ENCODE measurements at places on chromosomes 12 and 14.

DNA sequence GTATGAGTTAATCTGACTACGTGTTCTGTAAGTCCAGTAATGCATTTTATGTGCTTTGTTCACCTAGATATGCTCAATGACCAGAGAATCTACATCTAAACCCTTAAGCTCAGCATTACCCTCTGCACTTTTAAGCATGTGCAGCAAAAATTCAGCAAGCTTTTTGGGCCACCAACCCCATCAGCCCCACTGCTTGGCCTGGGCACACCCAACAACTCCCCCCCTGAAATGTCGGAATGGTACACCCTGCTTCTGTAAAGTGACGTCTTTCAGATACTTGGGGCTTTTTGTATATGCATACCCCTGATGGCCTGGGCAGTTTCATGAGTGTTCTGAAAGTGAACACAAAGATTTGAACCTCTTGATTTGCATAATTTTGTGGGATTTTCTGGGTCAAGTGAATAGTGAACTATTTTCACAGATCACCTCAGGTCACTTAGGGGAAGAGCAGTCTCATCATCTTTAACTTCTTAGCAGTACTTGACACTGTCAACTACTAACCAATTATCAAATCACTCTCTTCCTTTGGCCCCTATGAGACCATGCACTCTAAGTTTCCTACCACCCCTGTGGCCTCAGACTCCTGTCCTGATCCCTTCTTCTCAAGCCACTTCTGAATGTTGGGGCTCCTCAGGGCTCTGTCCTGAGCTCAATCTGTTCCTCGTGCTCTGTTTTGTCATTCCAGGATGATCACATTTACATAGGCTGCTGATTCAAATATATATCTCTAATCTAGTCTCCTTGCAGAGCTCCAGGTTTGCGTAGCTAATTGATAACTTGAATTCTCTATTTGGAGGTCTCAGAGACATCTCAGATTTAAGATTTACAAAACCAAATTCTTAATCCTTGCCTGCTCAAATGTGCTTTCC is 36.3 kb upstream of the PPM1A start:
- DNase-seq: no peak

DNA sequence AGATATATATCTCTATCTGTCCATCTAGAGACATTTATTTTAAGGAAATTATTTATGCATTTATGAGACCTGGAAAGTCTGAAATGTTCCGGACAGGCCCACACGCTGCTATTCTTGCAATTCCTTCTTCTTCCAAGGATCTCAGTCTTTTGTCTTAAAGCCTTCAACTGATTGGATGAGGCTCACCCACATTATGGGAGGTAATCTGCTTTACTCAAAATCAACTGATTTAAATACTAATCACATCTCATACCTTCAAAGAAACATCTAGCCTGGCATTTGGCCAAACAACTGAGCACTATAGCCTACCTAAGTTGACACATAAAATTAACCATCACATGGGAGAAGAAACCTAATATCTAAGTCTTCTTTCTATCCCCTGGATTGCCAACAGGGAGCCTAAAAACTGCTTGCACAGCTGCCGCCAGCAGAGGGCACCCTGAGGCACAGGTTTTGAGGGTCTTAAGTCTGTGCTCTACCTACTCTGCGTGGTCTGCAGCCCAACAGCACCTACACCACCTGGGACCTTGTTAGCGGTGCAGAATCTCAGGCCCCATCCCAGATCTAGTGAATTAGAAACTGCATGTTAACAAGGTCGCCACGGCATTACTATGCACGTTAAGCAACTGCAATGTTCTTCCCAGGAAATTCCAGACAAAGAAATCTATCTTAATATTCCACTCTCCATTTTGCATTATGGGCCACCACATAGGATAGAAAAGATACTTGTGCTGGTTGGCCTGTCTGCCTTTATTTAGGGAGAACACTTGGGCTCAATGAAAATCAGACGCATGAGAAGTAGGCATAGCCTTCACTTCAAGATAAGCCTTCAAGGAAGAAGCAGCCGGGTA is 249.7 kb downstream of the FOXG1 start:
- DNase-seq: no peak

- DNase-seq: no peak
These were observed at the start of gene OR4K5 for GRCh38 chr14:19920021-19920657. TSS of gene OR4K5 (plus strand) at chr14:19920607. CDS start at chr14:19920607, 0 bp downstream.

GRCh38 chr12:6700646-6701051 is at the start of gene PIANP:
TSS of gene PIANP (minus strand) at chr12:6700815. CDS start at chr12:6698061, 2,754 bp downstream.
- DNase-seq: no peak

DNA sequence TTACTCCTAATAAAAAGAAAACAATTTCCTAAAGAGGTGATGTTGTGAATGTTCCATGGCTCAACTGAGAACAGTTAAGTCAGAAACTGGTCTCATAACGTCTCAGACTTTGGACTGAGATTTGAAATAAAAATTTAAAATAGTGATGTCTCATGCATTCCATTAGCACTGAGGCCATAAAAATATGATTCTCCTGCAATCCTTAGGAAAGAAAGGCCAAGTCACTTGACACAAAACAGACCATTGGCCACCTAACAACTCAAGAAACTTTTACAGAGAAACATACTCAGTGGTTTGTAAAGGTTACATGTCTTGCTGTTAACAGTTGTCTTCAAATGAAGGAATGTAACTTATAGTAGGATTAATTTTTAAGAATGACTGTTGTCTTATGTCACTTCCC is 58.1 kb downstream of the STAB2 start:
- no peak for DNase-seq

- no peak for DNase-seq
These were observed 12.0 kb downstream of the DLK1 start for GRCh38 chr14:100738704-100739131.

GRCh38 chr14:69042787-69043444 is 63.8 kb upstream of the ACTN1 start:
- no peak for DNase-seq

- no peak for DNase-seq
These were observed 54.3 kb upstream of the OVCH1 start for GRCh38 chr12:29551812-29552211.

GRCh38 chr12:132393991-132394949 is 64.9 kb upstream of the GALNT9 start:
- no peak for DNase-seq

DNA sequence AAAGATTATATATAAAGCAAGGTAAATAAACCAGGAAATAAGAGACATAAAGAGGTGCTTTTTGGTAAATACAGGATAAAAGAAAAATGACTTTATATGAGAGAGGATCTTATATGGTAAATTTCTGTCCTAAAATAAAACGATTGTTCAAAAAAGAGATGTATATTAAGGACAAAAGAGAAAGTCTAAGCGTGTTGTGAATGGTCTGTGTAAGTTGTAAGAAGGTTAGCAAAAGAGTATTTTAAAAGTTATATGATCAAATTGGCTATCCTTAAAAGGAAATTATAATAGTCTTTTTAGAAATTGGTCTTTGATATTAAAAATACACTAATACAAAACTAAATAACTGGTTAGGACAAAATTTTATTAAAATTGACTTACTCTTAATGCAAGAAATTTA is 14.1 kb upstream of the ACSM4 start:
- DNase-seq: no peak
